EH (cell line): ENCODE measurements at places on chromosomes 16 and 17.

DNA sequence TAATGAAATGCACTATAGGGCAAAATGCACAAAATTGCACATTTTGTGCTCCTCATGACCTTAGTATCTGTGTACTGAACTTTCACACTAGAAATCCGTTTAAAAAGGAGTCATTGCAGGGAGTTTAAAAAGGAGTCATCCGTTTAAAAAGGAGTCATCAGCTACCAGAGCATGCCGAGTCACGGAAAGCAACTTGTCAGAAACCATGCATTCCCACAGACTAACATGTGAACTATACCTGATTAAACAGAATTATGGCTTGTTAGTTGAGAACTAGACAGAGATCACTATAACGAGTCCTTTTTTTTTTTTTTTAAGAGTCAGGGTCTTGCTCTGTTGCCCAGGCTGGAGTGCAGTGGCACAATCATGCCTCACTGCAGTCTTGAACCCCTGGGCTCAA lies 35.9 kb downstream of the SLC6A4 start:
- no peak for DNase-seq

- DNase-seq = no peak
Observed at GRCh38 chr16:54363766-54364165, 77.2 kb upstream of the IRX3 start.

DNA sequence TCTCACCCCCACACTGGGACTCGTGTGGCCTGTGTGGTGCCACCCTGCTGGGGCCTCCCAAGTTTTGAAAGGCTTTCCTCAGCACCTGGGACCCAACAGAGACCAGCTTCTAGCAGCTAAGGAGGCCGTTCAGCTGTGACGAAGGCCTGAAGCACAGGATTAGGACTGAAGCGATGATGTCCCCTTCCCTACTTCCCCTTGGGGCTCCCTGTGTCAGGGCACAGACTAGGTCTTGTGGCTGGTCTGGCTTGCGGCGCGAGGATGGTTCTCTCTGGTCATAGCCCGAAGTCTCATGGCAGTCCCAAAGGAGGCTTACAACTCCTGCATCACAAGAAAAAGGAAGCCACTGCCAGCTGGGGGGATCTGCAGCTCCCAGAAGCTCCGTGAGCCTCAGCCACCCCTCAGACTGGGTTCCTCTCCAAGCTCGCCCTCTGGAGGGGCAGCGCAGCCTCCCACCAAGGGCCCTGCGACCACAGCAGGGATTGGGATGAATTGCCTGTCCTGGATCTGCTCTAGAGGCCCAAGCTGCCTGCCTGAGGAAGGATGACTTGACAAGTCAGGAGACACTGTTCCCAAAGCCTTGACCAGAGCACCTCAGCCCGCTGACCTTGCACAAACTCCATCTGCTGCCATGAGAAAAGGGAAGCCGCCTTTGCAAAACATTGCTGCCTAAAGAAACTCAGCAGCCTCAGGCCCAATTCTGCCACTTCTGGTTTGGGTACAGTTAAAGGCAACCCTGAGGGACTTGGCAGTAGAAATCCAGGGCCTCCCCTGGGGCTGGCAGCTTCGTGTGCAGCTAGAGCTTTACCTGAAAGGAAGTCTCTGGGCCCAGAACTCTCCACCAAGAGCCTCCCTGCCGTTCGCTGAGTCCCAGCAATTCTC lies 27.4 kb downstream of the STH start:
- no peak for DNase-seq

- DNase-seq = no peak
Observed at GRCh38 chr17:29149431-29150064, 30.6 kb downstream of the MYO18A start.

DNA sequence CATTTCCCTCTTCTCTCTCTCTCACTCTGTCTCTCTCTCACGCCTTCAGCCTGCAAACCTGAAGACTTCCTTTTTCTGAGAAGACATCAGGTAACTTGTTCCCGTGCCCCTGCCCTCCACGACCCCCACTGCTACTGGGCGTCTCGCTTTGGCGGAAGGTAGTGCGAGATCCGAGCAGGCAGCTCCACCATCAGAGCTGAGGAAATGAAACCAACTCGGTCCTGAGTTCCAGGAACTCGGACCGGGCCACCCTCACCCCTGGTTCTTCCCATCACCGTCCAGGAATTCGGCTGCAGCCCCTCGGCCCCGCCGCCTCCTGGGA lies 585 bp downstream of the MLKL start:
- peak; percentile 43 for DNase-seq

GRCh38 chr16:76345163-76345661 lies 68.0 kb downstream of the CNTNAP4 start:
- DNase-seq = no peak

DNA sequence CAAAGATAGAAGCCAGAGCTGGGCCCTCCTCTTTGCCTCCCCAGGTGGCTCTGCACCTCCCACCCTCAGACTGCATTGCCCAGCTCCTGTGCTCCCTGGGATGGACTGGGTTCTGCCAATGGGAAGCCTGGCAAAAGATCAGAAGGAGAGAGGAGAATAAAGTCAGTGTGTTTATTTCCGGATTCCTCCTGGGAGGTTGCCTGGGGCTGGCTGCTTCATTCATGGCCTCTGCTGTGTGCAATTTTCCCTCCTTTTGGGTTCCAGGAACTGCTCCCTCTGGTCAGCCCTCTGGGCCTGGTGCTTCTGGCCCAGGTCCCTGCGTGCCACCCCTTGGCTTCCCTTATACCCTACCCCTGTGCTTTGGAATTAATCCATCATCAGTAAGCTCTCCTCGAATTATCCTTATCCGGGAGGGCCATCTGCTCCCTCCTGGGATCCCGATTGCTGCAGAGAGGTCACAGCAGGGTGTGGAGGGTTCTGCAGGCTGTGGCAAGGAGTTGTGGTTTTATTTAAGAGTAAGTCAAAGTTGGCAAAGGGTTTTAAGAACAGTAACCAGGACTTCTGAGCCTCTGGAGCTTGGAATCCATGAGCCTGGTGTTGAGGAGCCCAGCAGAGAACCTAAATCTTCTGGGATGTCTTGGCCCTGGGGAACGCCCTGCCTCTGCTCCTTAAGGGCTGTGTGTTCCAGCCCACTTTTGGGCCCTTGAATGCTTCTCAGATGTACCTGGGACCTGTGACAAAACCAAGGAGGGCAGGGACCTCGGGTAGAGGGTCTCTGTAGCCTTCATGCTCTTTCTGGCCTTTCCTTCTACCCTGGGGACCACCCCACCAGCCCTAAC lies 8.2 kb upstream of the MMP2 start:
- peak; percentile 77 for DNase-seq

GRCh38 chr17:43669971-43670644 lies 8.4 kb upstream of the MEOX1 start:
- no peak for DNase-seq

GRCh38 chr17:49106321-49107210 lies 26.0 kb upstream of the B4GALNT2 start:
- DNase-seq = peak; percentile 94

DNA sequence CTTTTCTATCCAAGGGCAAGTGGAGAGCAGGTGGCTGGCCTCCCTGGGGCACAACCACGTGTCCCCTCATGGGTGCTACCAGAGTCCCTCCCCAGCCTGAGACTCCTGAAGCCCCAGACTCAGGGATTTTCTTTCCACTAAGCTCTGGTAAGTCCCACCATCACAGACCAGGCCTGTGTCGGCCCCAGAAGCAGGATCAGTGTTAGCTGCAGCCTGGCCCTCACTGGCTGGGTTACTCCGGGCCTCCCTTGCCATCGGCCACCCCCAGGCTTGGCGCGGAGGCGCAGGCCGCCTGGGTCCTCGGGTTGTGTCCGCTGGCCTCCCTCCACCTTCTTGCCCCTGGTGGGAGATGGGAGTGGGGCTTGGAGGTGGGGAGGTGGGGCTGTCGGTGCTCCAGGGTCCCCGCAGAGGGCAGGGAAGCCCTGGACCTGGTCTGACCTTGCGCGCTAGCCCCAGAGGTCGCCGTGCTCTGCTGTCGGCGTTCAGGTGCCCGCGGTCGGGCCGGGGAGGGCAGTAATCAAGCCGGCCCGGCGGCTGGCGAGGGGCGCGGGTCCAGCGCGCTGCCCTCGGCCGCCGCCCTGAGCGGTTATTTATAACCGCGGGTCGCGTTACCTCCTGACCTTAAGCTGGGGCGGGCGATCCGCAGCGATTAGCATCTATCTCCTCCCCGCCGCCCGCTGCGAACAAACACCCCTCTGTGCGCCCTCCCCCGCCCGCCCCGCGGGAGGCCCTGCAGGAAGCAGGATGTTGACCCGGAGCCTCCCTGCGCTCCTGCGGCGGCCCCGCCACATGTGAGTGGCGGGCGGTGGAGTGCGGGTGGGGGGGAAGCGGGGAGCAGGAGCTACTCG lies 78.1 kb upstream of the TOB1 start:
- peak; percentile 74 for DNase-seq

DNA sequence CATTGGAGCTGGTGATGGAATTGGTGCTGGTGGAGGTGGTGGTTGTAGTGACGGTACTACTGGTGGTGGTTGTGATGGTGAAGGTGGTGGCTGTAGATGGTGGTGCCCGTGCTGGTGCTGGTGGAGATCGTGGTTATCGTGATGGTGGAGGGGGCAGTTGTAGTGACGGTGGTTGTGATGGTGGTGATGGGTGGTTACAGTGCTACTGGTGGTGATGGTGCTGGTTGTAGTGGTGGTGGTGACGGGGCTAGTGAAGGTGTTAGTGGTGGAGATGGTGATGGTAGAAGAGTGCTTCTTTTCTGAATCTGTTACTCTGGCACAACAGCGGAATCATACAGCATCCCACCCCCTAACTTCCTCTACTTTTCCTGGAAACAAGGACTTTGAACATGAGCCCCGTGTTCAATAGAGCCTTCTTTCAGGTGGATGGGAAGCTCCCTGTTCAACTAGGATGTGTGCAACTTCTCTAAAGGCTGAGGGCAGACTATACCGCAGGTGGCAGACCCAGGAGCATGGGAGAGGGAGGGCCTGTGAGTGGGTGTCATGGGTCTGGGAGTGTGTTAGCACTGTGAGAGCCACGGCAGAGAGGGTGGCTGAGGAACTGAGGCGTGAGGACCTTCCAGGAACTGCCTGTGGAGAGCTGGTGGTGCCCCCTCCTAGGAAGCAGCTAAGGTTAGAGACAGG lies 8.2 kb downstream of the TBX21 start:
- DNase-seq = no peak

DNA sequence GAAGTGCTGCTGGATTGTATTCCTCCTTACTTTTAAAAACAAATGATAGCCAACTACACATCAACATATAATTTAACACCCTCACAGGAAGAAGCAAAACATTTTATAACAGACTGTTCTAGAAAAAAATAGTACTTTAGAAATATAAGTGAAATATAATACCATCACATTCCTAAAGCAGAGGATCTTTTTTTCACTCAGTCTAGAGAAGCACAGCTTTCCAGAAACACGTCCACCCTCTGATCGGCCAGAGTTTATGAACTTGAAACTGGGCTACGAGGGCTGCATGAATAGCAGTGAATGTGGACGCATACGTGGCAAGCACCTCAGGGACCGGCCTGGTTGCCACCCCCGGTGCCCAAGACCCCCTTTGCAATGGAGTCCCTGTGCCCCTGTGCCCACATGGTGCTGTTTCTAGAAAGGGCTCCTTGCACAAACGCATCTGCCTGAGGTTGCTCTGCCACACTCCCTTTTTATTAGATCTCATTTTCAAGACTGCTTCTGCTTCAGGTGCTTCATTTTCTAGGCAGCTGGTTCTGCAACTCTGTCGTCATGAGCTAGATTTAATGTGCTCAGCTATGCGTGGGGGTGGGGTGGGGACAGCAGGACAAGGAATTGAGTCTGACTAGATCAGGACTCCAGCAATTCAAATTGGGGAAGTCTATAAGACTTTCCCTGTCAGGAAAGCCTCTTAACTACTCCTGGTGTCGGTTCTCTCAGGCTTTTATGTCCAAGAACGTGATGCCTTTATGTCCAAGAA lies 29.1 kb upstream of the ERN1 start:
- no peak for DNase-seq

GRCh38 chr16:88414521-88415380 lies 32.0 kb downstream of the ZNF469 start:
- DNase-seq = no peak

GRCh38 chr17:36881323-36881722 lies 56.0 kb upstream of the LHX1 start:
- DNase-seq = no peak

GRCh38 chr16:23771642-23772041 lies 16.8 kb downstream of the CHP2 start:
- no peak for DNase-seq

- DNase-seq = no peak
Observed at GRCh38 chr17:11326492-11326891, 85.5 kb downstream of the SHISA6 start.

DNA sequence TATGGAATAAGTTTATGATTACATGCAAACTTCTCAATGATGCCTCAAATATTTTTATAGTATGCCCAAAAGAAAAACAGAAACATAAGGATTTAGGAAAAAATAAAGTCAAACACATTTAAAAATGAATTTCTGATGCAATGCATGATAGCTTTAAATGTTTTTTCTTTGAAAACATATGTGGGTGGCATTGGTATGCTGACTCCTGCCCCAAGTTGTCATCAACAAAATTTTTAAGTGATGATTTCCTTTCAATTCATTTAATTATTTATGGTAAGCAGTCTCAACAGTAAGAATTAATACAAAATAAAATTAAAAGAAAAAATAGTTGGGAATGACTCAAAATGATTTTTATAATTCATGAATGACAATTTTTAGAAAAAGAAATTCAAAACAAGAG lies 104.9 kb downstream of the CEP112 start:
- DNase-seq = peak; percentile 25

DNA sequence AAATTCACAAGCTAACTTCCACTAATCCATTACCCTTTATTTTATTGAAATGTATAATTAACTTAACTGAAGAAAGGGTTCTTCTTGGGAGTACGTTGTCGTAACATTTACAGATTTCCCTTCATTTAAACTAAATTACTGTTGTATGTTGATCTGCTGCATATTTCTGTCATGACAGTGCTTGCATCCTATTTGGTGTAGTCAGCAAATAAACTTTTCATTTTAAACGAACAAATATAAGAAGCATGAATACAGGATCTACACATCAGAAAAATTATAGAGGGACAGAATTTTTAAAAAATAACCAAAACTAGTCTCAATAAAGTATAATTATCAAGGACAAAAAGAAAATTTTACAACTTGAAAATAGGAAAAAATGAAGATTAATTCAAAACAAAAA lies 66.5 kb upstream of the ZNF267 start:
- DNase-seq = no peak

DNA sequence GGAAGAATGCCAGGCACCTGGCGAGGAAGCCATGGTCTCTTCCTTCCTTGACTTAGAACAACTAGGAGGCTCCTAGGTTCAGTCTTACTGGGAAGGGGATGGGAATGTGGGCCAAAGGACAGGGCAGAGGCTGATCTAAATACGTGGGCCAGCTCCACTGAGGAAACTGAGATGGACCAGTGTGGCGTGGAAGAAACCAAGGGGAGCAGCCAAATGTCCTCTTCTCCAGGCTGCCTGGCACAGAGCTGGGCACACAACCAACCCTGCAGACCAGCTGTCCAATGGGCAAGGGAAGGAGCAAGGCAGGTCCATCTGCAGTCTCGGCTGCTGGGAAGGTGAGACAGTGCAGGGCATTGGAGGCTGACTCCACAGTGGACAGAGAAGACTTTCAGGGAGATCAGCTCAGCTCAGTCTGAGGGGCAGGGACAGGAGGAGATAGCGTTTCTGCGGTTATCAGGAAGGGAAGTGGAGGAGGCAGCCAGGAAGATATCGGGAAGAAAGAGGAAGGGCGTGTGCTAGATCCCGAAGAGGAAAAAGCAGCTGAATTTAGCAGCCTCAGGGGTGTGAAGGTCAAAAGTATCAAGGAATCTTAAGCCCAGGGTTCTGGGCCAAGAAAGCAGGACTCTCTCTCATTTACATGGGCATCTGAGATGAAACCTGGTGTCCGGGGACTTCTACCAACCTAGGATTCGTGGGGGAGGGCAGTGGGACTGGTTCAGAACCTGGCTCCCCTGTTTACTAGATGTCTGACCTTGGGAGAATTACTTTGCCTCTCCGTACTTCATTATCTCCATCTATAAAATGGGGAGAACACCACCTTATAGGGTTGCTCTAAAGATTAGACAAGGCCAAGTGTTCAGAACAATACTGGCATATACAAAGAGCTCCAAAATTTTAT lies 1.8 kb downstream of the KIFC3 start:
- no peak for DNase-seq
